Right cardiac atrium (tissue), 5 donors: ENCODE measurements at places on chromosomes 7 and 10.

DNA sequence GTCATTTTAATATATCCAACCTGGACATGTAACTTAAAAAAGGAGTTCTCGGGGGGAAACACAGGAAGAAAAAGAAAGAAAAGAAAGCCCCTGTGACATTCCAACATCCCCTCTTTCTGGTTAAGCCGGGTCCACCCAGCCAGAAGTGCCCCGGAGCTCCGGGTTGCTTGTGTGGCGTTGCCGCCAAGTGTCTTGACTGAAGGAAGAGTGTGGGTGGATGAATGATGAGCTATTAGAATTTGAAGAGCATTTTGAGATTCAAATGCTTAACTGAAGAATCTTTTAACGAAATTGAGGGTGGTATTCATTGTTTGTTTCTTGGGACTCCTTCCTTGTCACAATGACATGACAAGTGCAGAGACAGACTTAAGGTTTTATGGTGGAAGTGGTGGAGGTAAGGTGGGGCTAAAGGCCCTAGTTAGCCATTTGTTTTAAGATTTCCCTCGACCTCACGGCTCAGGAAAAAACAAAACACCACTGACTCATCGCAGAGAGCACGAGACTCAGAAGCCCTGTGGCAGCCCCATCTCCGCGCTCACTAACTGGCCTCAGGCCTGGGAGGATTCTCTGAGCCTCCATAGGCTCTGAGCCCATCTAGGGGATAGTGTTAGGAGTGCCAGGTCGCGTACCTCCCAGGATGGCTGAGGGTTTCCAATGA is 1.8 kb upstream of the GLI3 start:
- no peak for DNase-seq

DNA sequence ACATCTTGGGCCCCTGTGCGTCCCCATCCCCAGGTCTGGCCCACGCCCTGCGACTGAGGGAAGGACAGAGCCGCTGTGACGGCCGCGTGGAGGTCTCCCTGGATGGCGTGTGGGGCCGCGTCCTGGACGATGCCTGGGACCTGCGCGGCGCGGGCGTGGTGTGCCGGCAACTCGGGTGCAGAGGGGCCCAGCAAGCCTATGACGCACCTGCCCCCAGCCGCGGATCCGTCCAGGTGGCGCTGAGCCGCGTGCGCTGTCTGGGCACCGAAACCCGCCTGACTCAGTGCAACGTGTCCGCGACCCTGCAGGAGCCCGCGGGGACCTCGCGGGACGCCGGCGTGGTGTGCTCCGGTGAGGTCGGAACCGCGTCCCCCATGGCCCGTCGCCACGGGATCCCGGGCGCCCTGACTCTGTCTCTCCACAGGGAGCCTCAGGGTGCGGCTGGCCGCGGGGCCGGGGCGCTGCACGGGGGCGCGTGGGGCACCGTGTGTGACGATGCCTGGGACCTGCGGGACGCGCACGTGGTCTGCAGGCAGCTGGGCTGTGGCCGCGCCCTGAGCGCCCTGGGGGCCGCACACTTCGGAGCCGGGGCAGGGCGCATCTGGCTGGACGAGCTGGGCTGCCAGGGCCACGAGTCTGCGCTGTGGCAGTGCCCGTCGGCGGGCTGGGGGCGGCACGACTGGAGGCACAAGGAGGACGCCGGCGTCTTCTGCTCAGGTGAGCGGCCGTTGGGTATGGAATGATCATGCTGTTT is 5.9 kb downstream of the SCART1 start:
- no peak for DNase-seq

- no peak for DNase-seq
Observed at GRCh38 chr10:97450828-97451227, 4.9 kb downstream of the ZDHHC16 start.

- no peak for DNase-seq
Observed at GRCh38 chr10:91103384-91104192, 116.9 kb upstream of the PCGF5 start.

- no peak for DNase-seq
Observed at GRCh38 chr7:108014215-108014614, 11.3 kb upstream of the LAMB1 start.

GRCh38 chr10:123045961-123046731 is 37.3 kb downstream of the ACADSB start:
- no peak for DNase-seq

DNA sequence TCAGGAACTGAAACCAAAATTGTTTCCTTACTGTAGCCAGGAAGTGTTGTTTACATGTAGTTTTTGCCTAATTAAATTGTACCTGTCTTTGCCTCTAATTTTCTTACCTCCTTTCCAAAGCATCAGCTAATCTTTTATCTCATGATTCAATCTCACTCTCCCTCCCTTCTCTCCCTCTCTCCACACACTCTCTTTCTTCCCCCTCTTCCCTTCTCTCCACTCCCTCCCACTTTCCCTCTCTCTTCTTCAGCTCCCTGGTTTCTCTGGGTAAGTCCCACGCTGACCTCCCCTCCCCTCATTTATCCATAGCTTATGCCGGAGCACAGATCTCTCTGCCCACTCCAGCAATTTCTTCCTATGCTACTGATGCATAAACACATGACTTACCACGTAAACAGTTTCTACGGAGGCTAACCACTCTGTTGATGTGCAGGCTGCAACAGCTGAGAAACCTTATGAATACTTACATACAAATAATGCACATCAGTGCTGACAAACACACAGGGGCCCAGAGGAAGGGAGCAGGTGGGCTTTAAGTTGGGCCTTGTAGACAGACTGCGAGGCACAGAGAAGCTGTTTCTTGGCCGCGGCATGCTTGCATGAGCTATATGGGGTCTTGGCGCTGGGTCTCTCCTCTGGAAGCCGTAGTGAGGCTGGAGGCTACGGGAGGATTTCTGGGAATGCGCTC is 174.4 kb upstream of the PLXNA4 start:
- DNase-seq: no peak

GRCh38 chr10:82150123-82150900 is 275.3 kb downstream of the NRG3 start:
- DNase-seq: peak; percentile 50

GRCh38 chr10:124245806-124246440 is 152.5 kb upstream of the CHST15 start:
- DNase-seq: no peak

DNA sequence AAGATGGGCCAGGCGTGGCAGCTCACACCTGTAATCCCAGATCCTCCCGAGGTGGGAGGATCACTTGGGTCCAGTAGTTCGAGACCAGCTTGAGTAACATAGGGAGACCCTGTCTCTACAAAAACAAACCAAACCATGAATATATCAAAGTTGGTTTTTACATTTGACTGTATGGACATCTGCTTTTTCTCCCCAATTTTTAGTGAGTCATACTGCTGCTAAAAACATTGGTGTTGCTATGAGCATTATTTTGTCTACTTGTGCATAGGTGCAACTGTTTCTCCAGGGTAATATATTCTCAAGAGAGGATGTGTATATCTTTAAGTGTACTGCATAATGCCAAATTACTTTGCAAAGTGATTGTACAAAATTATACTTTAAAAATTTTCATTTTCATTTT is 769 bp upstream of the TMEM248 start:
- no peak for DNase-seq

DNA sequence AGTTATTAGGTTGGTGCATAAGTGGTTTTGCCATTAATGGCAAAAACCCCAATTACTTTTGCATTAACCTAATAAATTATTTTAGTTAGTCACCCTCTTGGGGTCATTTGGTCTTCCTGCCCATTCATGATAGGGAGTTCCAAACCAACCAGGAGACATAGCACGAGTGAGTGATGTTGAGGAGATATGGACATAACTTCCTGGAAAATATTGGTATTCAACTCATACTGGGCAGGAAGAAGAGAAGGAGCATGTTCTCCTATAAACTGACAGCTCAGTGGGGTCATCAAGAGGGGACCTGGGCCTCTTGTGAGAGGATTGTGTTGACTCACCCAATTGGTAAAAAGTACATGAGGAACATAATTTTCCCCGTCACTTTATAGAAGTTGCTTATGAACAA is 23.7 kb downstream of the SPAG6 start:
- no peak for DNase-seq

DNA sequence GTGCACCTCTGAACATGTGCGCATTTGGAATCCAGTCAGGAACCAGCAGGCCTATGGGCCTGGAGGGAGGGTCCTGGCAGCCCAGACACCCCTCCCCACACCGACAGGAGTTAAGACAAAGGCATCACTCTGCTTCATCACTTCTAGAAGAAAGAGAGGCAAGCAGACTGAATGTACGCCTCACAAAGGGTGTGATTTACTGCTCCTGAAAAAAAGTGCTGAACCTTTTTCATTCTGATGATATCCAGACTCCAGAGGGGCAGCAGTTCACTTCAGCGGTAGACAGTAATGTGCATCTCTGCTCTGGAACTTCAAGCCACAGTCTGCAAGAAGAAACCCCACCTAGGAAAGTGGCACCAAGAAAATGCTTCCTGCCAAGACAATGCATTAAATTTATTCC is 88.2 kb upstream of the TMEM72 start:
- DNase-seq: no peak

DNA sequence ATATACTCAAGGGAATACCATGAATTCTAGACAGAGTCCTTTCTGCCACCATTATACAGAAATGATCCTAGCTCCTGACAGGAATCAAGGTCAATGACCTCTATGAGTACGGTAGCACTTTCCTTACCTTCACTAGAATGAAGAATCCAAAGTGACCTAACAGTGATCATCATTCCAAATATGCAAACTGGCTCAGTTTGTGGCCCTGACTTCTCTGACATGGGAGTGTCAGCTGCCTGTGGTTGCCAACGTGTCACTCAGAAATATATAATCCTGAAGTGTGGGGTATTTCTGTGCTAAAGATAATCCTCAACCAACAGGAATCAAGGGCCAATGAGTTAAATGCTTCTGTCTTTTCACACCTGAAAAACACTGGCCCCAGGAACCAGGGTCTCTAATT is 45.7 kb downstream of the COPG2 start:
- DNase-seq: no peak

DNA sequence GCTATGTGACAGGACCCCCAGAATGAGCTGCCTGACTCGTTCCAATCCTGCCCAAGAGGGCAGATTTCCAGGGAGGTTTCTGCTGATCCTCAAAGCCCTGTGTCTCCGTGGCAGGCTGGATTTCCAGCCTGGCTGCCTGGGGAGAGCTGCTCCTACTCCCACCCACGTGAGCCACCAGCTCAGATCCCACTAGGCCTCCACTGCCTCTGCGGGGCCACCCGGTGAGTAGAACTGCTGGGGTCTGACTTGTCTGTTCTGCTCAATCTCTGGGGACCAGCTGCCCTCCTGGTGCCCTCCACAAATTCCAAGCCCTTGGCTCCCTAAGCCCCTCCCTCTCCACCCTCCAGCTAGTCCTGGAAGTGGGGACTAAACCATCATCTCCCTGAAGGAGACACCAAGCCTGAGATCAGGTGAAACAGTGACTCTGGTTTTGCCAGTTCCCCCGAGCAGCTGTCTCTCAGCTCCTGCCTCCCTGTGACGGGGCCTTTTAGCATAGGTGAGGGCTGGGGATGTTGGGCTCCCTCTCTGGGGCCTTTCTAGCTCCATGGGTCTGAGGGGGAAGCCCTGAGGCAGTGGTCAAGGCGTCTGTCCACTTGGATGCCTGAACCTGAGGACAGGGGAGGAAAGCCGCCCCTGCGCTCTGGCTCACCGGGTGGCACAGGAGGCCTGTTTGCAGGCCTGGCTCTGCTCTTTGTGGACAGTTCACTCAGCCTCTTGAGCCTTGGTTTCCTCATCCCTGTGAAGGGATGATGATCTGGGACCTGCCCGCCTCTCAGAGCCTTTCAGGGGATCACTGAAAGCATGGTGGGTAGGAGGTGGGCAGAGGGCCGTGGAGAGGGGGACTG is 5.6 kb downstream of the FAM241B start:
- DNase-seq: no peak

- no peak for DNase-seq
Observed at GRCh38 chr10:90602862-90603610, 254.8 kb downstream of the HTR7 start.

DNA sequence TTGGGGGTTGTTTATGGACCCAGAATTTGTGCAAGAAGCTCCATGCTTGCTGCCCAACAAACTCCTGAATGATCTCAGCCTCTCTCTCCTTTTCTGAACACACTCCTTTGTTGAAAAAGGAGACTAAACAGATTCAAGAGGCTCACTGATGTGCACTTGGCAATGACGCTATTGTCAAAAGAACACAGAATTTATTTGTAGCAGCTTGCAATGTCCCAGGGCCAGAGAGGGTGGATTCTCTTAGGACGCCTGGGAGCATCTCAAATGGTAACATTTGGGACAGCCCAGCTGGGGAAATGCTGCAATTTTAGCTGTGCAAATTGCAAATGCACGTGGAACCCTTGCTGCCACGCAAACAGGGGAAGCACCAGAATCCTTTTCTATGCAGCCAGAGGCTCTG is 79.9 kb downstream of the GPR26 start:
- DNase-seq: no peak

DNA sequence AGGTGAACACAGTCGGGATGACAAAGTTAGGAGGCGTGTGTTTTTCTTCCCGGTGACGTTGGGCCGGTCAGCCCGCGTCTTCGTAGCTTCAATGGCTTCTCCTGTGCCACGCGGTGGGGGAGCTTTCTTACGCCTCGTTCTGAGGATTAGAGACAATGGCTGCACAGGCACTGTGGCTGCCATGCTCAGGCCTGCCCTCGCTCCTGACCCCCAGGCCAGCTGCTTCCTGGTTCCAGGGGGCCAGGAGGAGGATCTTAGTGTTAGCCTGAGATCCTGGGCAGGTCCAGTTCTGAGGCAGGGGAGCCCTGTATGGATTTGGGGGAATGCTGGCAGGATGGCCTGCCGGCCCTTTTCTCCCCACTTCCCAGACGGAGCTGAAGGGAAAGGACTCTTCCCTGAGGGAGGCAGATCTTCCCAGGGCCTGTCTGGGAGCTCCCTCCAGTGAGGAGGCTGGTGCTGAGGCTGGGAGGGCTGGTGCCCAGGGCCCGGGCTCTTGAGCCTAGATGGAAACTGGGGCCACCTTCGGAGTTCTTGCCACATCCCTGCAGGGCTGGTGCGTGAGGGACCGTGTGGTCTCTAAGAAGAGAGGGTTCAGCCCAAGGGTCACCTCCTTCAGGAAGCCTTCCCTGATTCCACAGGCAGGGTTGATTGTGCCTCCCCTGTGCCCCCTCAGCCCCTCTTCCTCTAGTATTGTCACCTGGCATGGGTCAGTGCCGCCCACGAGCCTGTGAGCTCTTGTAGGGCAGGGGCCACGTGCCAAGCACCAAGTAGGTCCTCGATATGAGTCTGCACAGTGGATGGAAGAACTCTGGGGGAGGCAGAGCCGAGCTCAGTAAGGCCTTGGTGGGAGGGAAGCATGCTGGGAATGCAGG is 101.4 kb downstream of the GRK5 start:
- DNase-seq: peak; percentile 58

DNA sequence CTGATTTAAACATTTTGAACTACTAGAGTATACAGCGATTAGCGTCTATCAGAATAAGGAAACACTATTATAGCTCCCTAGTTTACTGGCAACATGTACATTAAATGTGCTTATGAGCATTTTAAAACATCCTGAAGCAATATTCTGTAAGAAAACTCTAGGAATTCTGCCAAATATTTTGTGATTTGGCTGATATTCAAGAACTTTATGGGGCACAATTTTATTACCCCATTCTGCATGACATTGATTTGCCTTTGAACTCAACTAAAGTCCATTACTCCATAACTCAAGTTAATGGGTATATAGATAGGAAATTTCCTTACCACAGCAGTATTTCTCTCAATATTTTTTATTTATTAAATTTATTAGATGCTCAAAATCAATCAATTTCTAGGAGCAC is 369.9 kb upstream of the KCND2 start:
- no peak for DNase-seq
